ENCODE measurements at places on chromosomes 4 and X.
A peak's percentile ranks its signal among the peaks of the same experiment; 100 is the strongest.

DNA sequence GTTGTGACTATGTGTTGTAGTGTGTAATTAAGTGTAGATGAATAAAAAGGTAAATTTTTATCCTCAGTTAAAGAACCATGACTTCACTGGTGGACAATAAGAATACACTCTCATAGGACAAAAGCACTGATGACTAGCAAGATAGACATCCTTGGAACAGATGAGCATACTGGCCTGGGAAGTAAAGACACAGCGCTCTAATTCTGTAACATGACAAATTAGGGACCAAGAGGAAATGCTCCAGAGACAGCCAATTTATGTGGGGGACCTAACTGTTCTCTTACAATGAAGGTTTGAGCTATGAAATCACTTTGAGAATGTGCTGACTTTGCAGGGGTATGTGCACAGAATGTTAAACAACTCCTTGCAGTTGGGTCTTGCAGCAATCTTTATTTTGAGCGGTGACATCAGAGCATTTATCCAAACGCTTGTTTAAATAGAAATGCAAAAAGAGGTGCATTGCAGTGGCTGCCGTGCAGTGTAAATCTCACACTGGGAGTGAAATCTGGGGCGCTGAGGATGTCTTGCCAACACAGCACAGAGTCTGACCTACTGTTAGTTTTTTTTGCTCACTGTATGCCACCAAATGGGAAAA is 109.3 kb downstream of the MAGEC2 start:
- no peak for DNase-seq

DNA sequence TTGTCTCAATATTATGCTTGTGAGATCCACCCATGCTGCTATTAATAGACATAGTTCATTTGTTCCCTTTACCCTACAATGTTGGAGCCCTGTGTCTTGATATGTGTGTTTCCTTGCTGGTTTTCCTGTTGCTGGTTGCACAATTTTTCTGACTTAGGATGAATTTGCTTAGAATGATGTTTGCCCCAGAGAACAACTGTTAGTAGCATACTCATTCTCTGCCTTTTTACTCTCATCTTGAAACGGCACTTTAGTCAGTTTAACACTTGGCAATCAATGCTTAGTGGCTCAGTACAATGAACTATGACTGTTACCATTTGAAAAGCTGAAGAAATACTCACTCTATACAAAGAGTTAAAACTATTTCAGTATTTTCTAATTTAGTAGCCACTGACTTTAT is 158.8 kb upstream of the NDST4 start:
- no peak for DNase-seq

- DNase-seq = peak; percentile 71
Observed at GRCh38 chr4:6688879-6689505, 4.7 kb upstream of the S100P start.

- DNase-seq = no peak
Observed at GRCh38 chr4:8774071-8774470, 97.6 kb downstream of the HMX1 start.

DNA sequence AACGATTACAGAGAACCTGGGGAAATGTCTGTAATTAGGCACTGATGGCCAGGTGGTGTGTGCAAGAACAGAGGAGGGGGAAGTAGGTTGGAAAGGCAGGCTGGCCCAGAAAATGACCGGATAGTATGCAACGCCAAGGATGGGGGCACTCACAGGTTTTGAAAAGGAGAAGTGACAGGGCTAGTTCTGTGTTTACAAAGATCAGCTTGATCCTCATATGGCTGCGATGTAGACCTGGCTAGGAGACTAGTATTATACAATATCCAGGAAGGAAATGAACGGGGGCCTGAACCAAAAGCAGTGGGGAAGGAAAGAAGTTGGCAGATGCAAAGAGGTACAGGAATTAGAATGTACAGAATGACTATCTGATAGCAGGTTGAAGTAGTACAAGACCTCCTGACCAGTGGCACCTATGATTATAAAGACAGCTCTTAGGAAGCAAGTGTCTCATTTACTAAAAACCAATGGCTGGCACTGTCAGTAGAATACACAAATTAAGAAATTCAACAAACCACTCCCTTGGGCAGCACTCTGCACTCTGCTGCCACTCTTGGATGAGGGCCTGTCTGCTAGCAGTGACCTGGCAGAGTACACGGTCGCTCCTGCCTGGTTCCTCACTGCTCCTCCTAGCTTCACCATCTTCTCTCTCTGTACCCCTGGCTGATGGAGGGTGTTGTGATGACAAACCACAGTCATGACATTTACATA is 14.1 kb downstream of the MFAP3L start:
- no peak for DNase-seq

- no peak for DNase-seq
Observed at GRCh38 chr4:118270492-118270891, 82.3 kb downstream of the PRSS12 start.

- no peak for DNase-seq
Observed at GRCh38 chrX:40260146-40260747, 162.5 kb upstream of the BCOR start.

DNA sequence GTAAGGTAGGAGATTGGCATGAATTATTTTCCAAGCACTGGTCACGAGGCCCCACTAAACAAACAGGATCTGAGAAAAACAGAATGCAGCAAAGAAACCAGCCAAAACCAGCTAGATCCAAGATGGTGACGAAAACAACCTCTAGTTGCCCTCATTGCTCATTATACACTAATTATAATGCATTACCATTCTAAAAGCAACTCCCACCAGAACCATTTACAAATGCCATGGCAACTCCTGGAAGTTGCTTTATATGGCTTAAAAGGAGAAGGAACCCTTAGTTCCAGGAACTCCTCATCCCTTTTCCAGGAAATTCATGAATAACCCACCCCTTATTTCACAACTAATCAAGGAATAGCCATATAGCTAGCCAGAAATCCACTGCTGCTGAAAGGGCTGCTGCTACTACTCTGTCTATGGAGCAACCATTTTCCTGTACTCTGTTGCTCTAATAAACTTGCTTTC is 69.3 kb downstream of the ABCB7 start:
- DNase-seq = no peak

GRCh38 chr4:181597766-181598165 is 645.4 kb upstream of the TENM3 start:
- no peak for DNase-seq

DNA sequence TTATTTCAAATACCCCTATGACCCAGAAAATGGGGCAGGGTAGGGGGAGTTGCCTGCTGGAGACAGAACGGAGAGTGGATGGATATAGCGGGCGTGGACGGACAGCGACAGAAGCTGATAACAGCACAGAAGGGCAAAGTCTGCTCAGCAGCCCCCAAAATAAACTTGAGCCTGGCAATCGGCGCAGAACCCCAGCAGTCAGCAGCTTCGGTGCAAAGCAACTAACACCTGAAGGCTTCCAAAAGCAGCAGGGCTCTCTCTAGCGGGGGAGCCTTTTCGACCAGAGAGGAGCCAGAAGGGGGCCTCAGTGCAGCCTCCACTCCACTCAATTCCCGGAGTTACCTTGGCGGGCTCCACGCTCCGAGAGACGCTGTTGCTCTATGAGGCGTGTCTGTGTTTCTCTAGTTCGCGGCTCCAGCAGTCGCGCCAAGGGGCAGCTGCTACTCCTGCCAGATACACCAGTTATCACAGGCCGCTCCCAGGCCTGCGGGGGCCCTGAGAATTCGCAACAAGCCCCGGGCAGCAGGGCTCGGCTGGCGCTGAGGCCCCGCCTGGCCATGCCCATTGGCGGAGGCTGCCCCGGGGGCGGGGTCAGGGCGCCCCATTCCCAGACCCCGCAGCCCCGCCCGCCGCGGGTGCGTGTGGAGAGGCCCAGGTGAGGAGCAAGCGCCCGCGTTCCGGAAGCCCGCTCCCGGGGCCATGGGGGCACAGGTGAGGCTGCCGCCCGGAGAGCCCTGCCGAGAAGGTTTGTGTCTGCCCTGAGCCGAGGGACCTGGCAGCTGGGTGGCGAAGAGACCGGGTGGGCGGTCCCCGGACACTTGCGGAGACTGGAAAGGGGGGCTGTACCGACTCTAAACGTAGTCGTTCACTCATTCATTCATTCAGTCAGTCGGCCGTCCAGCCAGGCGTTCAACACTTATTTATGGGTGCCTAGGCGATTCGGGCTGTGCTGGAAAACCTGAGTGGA is at the start of the genes CNGA1 and NIPAL1:
TSS of gene CNGA1 (minus strand) at position 541 of the 967 bp plus-strand sequence. CDS start 63,992 bp downstream, outside the sequence.
TSS of gene NIPAL1 (plus strand) at position 632 of the 967 bp plus-strand sequence. CDS start at position 700, 68 bp downstream.
- DNase-seq = peak; percentile 91

- no peak for DNase-seq
Observed at GRCh38 chr4:99219072-99219471, at the start of gene ADH6. Gene ADH6 (minus strand): TSS chr4:99219246. CDS start chr4:99219152, 94 bp downstream.

- DNase-seq = no peak
Observed at GRCh38 chr4:123484291-123484926, 87.8 kb downstream of the SPRY1 start.

GRCh38 chrX:50103866-50104566 is 96.8 kb downstream of the AKAP4 start:
- DNase-seq = no peak

- DNase-seq = no peak
Observed at GRCh38 chrX:20743046-20743445, 476.3 kb upstream of the RPS6KA3 start.

- DNase-seq = no peak
Observed at GRCh38 chr4:82638479-82638878, 76.7 kb upstream of the TMEM150C start.

GRCh38 chr4:42953321-42953720 is 60.8 kb downstream of the GRXCR1 start:
- no peak for DNase-seq

DNA sequence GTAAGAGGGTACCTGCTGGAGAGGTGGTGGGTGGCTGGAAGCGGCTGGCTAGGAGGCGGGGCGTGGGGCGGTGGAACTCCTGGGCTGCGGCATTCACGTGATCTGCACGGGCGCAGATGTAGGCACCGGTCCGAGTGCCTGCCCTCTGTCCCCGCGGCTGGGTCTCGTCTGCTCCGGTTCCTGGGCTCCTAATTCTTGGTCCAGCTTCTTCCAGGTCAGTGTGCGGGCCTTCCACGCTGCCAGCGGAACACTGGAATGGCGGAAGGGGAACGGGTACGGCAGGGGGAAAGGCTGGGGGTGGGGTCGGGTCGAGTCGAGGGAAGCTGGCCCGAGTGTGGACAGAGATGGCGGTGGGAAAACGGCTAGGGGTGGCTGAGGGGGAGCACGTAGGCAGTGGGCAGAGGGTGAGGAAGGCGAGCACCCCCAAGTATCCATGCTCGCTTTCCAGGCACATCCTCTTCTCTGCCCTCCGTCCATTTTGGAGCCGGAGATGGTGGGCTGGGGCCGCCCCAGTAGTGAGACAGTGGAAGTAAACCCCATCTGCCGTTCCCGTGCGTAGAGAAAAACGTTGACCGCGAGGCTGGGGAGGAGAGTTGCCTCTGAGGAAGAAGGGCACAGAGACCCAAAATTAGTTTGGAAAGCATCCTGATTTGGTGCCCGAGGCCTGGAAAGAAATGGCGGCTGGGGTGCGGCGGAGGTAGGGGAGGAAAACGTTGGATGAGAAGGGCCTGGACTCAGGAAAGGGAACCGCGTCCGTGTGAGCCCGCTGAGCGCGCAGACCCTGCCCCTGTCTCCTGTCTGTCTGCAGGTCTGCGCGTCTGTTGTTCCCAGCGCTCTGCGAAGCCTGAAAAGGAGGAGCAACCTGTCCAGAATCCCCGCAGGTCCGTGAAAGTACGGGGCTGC is at the start of gene TCEAL4:
TSS of gene TCEAL4 (plus strand) at position 105 of the 903 bp plus-strand sequence. CDS start 1,161 bp downstream, outside the sequence.
- DNase-seq = peak; percentile 78

GRCh38 chr4:76209881-76210280 is 3.7 kb downstream of the SCARB2 start:
- DNase-seq = no peak

DNA sequence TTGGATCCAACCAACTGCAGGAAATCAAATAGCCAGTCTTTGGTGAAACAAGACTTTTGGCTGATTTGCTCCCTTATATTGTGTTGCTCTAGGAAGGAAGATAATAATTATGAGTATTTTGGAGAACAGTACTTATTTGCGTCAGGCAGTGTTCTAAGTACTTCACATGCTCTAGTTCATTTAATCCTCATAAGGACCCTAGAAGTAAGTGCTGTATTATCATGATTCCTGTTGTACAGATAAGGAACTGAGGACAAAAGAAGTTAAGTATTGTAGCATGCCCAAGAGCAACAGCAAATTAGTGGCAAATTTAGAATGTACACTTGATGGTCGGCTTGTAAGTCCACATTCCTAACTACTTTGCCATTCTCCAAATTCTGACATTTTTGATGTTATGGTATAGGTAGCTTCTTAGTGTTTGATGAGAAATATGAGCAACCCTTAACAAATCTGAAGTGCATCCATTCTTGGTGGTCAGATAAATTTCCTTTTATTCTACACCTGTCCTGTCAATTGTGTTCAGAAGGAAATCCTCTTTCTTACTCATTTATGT is 72.0 kb downstream of the SPRY1 start:
- DNase-seq = no peak

GRCh38 chr4:8394806-8395205 is 45.7 kb downstream of the ACOX3 start:
- no peak for DNase-seq

- DNase-seq = no peak
Observed at GRCh38 chrX:66876776-66877175, 237.9 kb upstream of the EDA2R start.

DNA sequence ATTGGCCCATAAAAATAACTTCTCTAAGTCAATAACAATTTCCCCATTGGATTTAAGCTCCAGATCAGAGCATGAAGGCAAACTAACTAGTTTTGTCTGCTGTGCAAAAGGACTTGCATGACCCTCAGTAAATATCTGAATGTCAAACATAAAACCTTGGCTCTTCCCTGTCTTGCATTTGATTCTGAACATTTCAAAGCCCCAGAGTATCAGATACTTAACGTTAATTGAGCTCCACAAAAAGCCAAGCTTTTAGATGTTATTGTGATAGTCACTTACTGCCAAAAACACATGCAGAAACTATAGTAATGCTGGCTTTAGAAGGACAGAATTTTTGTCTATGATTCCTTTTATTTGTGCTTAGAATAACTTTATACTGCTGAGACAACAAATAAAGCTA is 664.2 kb downstream of the ADGRL3 start:
- DNase-seq = no peak

DNA sequence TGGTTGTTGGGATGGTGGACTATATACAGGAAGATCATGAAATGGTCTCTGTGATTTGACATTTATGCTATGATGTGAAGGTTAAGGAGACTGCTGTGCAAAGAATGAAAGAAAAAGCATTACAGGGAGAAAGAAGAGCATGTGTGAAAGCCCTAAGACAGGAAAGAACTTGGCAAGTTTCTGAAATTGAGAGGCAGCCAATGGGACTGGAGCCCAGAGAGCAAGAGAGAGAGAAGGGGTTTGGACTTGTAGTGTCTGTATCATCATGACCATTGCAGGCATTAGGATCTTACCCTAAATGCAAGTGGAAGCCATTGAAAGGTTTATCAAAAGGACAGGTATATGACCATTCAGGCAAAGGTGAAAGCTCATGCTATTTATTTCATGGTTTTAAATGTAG is 147.1 kb downstream of the NAA11 start:
- no peak for DNase-seq

GRCh38 chr4:38125816-38126215 is 165.6 kb downstream of the PTTG2 start:
- no peak for DNase-seq

DNA sequence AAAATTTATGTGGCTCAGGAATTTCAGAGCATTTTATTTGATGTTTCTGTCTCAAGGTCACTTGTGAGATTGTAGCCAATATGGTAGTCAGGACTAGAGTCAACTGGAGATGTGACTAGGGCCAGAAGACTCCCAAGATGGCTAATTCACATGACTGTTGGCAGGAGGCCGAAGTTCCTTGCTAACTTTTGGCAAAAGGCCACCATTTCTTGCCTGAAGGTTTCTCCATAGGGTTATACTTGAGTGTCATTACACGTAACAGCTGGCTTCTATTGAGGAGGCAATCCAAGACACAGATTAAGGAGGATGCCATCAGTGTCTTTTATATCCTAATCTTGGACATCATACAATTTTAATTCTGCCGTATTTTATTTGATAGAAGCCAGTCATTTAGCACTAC is 162.3 kb upstream of the MAOA start:
- no peak for DNase-seq
